GM12878 (cell line): ENCODE measurements at places on chromosomes 4 and X.

- no peak for DNase-seq
These were observed 67.1 kb upstream of the TRIM2 start for GRCh38 chr4:153137159-153137558.

DNA sequence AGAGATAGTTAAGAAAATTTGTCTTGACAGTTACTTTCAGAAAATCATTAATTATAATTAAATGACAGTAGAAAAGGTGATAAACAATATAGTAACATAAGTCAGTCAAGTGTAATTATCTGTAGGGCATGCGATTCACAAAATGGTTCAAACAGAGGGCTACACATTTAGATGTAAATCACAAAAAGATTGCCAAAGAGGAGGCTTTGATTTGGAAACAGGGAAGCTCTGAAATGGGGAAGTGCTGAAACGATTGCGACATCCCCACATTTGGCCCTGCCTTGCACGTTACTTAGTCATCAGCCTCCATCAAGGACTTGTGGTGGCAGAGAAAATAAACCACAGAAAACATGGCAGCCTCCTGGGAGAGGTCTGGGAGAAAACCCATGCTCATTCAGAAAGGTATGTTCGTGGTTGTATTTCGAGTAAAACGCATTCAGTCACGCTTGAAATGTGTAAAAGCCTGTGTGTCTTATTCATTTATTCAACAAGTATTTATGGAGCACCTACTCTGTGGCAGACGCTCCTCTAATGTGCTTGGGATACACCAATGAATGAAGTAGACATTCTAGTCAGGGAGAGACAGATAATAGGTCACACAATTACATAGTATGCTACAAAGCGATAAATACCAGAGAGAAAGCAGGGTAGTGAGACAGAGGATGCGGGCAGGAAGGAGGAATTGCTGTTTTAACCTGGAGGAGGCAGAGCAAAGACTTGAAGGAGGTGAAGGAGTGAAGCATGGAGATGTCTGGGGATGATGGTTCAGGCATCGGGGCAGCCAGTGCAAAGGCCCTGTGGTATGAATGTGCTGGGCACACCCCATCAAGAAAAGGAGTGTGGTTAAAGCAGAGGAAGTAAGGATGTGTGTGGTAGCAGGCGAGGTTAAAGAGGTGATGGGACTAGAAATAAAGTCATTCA is 7.8 kb downstream of the RBM47 start:
- DNase-seq = peak; percentile 93

DNA sequence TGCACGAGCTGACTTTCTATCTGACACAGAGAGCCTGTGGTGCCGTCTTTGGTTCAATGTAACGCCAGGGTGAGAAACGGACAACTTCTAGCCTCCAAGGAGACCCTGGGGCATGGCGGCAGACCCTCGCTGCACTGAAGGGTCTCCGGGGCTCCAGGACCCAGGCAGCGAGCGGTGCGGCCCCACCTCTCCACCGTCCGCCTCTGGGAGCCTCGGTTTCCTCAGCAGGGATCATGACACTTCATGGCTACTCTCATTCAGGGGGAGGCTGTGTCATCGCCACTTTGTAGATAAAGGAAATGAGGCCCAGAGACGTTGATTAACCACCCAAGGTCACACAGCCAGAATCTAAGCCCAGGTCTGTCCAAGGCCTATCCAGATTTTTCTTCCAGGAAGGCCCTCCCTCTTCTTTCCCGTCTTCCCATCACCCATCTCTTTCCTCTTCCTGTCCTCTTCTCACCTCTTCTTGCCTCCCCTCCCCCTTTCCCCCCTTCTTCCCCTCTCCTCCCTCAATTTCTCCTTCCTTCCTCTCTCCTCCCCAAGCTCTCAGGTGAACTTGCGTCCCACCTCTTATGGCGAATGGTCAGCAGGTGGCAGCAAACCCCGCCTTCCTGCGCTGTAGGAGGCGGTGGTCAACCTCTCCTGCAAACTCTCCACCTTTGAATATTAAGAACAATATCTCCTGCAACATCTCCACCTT is 69.3 kb upstream of the HMX1 start:
- DNase-seq = no peak

- DNase-seq = no peak
These were observed 73.2 kb downstream of the ZNF827 start for GRCh38 chr4:145865274-145865941.

- no peak for DNase-seq
These were observed 164.8 kb upstream of the RPS6KA3 start for GRCh38 chrX:20431486-20431885.

- no peak for DNase-seq
These were observed 36.0 kb downstream of the HELT start for GRCh38 chr4:185054272-185054671.

DNA sequence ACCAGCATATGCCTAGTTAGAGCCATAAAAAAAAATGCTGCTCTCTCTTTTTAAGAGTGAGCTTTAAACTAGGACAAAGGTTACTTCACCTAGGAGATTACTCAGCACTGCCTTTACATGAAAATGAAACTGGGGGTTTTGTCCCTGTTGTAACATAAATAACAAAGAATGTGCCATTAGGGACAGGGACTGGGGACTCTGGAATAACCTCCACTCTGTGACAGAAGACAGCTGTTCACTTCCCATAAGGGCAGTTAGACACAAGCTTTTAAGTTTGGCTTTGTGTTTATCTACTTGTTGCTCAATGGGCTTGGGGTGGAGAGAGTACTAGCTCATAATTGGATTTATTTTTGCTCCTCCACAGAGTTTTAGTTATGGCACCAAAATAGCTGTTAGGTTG is 11.9 kb downstream of the ENPEP start:
- no peak for DNase-seq

DNA sequence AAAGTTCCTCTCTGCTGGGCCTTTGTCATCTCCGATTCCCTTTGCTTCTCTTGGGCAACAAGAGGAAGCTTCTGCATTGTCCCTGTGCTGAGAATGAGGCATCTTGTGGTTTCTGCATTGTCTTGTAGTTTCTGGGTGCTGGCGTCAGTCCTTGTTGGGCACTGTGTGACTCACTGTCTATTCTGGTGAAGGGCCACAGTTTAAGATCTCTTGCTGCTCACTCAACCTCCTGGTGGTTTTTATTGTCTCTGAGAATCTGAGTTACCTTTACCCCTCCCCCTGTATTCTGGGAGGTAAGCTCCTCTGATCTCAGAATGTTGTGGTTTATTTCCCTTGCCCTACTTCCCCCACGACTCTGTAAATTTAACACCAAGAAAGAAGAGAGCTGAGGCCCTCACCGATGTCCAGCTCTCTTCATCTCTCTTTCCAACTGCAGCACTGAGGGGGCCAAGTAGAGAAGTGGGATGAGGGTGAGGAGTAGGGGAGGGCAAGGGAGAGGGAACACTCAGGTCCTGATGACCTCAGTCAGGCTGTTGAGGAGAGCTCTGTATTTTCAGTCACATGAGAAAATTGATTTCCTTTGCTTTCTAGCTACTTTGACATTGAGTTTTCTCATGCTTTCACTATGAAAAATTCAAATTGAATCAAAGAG is 441.6 kb upstream of the PITX2 start:
- peak; percentile 2 for DNase-seq

DNA sequence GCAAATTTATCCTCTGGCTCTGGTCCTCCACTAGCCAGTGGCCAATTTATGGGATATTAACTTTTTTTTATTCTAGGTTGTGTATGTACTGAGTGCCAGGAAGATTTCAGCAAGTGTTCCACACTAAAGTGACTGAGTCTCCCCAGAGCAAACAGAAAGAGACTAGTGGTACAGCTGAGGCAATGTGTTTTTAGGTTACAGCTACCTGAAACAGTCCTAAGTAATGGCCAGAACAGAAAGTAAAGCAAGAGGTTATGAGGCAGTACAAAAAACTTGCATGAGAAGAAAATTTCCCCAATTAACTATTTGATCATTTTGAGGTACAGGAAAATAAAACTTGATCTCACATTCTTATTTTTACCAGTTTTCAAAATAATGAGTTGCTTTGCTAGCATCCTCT is 31.2 kb downstream of the PRDM8 start:
- no peak for DNase-seq

- DNase-seq = no peak
These were observed 656.7 kb upstream of the NDST4 start for GRCh38 chr4:115770046-115770543.

- peak; percentile 31 for DNase-seq
These were observed 152.0 kb upstream of the USP9X start for GRCh38 chrX:40933132-40933705.

DNA sequence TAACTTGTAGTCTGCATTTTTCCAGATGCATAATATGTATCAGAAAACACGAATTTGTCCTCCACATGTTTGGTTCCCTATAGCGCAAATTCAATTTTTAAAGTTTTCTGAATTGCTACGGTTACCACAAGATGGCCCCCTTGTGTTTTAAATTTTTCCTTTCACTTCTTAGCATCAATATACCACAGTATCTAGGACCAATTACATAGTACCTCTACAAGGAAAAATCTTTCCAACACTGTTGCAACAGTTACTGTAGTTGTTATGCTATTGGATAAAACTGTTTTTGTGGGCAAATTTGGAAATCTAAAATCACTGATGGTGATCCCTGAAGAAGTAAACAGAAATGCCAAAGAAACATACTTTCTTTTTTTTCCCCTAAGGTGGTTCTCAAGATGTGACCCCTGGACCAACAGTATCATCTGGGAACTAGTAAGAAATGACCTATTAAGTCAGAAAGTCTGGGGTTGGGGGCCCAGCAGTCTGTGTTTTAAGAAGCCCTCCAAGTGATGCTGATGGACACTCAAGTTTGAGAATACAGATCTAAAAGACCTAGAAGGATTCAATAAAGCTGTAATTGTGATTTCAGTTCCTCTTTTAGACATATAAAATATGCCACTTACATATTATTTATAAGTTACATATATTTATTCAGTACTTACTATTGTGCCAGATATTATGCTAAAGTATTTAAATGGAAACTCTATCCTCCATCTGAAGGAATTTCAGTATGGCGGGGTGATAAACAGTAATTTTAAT is 3.1 kb downstream of the ZGRF1 start:
- peak; percentile 17 for DNase-seq

- no peak for DNase-seq
These were observed 246.4 kb upstream of the TRAM1L1 start for GRCh38 chr4:117331817-117332216.

DNA sequence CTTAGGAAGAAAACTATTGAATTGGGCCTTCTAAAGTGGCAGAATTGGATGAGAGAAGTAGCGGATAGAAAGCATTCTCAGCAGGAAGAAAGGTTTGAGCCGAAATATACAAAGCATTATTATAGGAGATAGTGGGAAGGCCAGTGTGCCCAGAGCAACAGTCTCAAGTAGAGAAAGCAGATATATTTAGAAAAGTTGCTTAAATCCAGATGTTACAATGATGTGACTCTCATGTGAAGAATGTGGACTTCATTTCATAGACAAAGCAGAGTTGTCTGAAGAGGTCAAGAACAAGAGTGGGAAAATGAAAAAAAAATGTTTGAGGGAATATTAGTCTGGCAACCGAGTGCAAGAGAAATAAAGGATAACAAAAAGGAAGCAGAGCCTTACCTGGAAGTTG is 66.9 kb downstream of the SYNPO2 start:
- no peak for DNase-seq

DNA sequence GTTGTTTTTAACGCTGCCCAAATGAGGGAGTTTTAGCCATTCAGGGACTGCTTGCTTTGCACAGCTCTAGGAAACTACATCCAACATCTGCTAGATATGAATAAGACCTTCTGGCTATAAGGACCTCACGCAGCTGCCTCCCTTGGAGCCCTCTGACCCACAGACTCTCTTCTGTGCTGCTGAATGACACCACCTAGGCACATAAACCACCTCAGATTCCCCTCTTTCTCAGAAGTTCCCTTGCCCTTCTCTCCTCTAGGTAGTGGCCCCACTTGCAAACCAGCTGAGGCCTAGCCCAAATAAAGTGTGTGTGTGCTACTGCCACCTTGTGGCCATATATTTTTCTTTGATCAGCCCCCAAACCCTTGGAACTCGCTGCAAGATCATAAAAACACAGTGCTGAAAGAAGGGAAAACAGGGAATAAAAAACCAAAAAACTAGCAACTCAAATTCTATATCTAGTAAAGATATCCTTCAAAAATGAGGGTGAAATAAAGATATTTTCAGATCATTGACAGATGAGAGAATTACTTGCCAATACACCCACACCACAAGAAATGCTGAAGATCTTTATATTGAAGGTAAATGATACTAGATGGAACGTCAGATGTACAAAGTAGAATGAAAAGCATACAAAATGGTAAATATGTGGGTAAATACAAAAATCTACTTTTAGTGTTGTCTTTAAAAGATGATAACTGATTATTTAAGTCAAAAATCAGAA is 265.9 kb downstream of the ADAMTS3 start:
- no peak for DNase-seq

GRCh38 chrX:143642426-143642825 is 6.5 kb upstream of the SLITRK4 start:
- no peak for DNase-seq

GRCh38 chr4:182929296-182929695 is 12.1 kb upstream of the DCTD start:
- no peak for DNase-seq

- no peak for DNase-seq
These were observed 1.2 kb downstream of the ATP6AP1 start for GRCh38 chrX:154429711-154430110.
